ENCODE measurements at places on chromosomes 1 and 21. TPM values are rescaled to one million over a fixed set of nuclear protein-coding genes. Genes with fewer than 3 reads are reported as not detected.

Gene MTOR
- total RNA-seq = 35.1 TPM

Gene RGS2
- total RNA-seq = 163 TPM

- DNase-seq = no peak
Observed at GRCh38 chr1:150804671-150805070, 3.4 kb downstream of the CTSK start.

GRCh38 chr1:159869173-159869572 lies 6.7 kb upstream of the VSIG8 start:
- DNase-seq = no peak

GRCh38 chr1:11126569-11126968 lies 26.9 kb upstream of the EXOSC10 start:
- no peak for DNase-seq

- DNase-seq = no peak
Observed at GRCh38 chr1:23555270-23555985, 3.9 kb downstream of the ID3 start.

DNA sequence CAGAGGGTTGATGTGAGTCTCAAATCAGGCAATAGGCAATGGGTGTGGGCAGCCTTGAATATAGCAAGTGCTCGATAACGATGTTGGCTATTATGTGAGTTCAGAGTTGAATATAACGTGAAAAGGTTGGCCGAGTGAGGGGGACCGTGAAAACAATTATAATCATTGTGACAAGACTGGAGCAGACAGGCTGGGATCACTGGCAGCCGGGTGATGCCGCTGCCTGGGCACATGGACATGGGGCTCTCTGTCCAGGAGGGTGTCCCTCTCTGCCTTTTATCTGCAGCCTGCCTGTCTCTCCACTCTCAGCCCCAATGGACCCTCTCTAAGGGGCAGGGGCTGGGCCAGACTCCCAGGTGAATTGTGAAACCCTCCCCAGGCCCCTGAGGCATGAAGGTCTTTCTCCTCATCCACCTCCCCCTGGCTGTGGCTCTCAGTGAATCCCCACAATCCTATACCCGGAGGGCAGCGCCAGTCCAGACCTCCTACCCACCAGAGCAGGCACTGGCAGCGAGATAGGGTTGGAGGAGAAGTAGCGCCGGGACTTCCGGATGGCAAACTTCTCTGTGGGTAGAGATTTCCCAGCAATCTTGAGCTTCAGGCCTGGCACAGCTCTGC lies 36.4 kb downstream of the TTC39A start:
- DNase-seq = peak; percentile 76

Measured in mesenteric fat pad (tissue), 1 donor.